Kidney capillary endothelial cell (primary cell): ENCODE measurements at places on chromosomes 7 and 10.

DNA sequence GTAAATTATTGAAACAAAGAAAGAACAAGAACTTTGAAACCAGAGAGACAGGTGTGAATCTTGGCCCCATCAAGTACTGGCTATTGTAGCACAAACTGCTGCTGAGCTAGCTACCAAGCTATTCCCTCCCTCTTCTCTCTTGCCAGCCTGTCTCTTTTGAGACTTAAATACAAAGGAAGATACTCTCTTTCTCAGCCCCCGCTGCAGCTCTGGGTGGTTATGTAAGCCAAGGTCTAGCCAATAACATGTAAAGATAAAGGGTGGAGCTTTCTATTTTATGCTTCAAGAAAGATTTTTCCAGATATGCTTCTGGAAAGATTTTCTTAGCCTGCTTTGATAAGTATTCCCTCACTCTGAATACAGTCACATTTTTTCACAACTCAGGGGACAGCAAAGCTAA lies 17.2 kb downstream of the BAZ1B start:
- DNase-seq, result no peak

- no peak for DNase-seq
Measured at GRCh38 chr7:25031007-25031406, 51.0 kb upstream of the OSBPL3 start.

GRCh38 chr7:96152706-96153105 lies 169.2 kb downstream of the SLC25A13 start:
- DNase-seq, result no peak

GRCh38 chr10:79405995-79406515 lies 39.4 kb downstream of the ZCCHC24 start:
- no peak for DNase-seq

GRCh38 chr7:139471740-139472353 lies 11.6 kb downstream of the KLRG2 start:
- DNase-seq, result no peak

- DNase-seq, result no peak
Measured at GRCh38 chr7:104933521-104933988, 80.5 kb upstream of the KMT2E start.

DNA sequence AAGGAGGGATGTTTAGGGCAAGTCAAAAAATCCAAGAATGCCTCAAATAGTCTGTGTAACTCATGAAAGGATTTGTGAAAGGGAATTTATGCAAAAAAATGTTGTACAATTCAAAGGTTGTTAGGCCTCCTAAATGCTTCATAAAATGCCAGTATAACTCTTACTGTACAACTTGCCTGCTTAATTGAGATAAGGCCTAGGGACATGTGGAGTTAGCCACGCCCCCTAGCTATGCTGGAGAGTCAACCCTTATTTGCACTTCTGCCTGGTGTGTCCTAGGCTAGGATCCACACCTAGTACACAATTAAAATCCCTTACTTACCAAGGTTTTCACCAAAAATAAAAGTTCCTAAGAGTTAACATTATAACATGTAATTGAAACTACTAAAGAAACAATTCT lies 77.2 kb downstream of the ZNF680 start:
- no peak for DNase-seq

DNA sequence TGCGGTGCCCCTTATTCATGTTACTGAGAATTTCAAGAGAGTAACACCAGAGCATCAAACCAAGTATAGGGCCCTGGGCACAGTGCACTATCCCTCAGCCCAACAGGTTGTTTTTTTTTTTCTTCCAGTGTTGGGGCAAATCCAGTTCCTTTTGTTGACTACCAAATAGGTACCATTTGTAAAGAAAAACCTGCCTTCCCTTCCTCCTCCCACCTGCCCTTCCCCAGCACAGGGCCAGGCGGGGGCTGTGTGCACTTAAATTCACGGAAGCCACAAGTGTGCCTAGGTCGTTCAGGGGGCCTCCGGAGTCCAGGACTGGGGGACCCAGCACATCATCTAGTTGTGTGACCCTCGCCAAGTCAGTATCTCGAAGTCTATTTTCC lies 595 bp upstream of the SFXN4 start:
- no peak for DNase-seq

DNA sequence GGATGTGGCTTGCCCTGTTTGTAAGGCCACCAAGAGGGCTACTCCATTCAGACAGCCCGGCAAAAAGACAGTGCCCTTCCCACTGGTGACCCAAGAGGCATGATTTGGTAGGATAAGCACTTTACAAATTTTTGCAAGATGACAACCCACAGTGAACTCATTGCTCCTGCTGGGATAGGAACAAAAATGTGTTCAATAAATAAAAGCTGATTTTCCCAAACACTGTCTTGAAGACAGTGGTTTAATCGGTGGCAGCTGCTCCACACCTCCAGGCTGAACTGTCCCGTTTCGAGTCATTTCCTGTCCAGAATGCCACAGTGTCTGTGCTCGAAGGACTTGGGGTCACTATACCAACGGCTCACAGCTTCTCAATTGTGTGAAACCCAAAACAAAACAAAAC lies 45.1 kb upstream of the NPTX2 start:
- peak; percentile 16 for DNase-seq

GRCh38 chr7:131619336-131620305 lies 63.2 kb upstream of the PODXL start:
- peak; percentile 60 for DNase-seq

- DNase-seq, result peak; percentile 12
Measured at GRCh38 chr10:84026821-84027257, 112.5 kb upstream of the GHITM start.

DNA sequence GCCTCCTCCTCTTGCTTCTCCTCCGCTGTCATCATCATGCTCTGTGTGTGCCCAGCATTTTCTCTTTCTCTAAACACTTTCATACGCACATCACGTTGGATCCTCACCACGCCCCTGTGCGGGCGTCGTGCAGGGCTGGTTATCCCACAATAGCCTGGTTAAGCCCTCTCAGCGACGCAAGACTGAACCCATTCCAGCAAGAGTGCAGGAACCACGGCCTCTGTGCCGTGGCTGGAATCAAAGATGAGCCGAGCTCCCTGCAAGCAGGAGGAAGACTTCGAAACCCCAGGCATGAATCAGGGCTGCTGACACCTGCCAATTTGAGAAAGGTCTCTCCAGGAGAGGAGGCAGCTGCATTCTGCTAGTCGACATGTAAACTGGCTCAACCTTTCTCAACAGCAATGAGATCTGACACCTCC lies 74.8 kb upstream of the FOXK1 start:
- no peak for DNase-seq

GRCh38 chr7:144011458-144012230 lies 11.5 kb downstream of the OR6B1 start:
- no peak for DNase-seq

GRCh38 chr7:132739271-132739955 lies 163.1 kb upstream of the PLXNA4 start:
- DNase-seq, result no peak

GRCh38 chr10:101000127-101000914 lies 713 bp downstream of the LZTS2 start:
- no peak for DNase-seq

DNA sequence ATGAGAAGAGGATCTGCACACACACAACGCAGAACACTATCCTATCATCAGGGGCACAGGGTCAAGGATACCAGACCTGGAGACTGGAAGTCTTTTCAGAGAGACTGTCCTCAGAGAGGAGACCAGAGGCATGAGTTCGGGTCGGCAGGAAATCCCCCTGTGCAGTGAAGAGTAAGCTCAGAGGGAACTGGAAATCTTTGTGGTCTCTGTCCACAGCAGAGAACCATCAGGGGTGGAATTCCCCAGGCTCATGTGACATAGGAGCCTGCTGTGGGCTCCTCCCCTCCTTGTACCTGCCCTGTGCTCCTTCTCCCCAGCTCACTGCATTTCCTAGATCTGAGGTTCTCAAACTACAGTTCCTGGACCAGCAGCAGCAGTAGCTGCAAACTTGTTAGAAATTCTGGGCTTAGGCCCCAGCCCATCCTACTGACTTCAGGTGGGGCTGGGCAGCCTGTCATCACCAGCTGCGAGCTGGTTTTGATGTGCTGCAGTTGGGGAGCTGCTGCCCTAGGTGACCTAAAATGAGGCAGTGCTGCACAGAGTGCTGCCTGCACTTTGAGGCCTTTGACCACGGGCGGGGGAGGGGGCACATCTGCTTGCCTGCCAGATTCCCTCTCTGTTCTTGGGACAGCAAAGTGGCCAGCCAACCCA lies 2.4 kb downstream of the ZMIZ2 start:
- DNase-seq, result no peak

DNA sequence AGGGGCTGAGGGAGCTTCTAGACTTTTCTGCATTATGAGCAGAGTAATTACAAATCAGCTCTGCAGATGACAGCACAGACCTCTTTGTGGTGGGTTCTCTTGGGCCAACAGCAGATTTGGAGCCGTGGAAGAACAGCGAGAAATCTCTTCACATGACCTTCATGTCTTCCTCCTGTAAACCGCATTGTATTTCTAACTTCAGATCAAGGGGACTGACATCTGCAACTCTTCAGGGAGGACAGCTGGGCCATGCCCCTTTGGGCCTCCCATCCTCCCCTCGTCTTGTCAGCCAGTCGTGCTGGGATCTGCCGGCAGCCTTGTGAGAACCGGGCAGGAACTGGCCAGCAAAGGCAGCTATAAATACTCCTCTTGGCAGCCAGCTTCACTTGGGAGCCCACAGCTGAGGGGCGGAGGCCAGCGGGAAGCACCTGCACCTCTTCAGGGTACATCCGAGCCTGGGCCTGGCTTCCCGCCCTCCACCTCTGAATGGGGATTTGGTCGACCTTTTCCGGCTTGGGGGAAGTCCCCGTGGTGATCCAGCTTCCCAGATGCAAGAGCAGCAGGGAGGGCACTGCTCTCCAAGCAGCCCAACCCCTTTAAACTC lies 54.7 kb downstream of the STEAP1B start:
- peak; percentile 77 for DNase-seq

DNA sequence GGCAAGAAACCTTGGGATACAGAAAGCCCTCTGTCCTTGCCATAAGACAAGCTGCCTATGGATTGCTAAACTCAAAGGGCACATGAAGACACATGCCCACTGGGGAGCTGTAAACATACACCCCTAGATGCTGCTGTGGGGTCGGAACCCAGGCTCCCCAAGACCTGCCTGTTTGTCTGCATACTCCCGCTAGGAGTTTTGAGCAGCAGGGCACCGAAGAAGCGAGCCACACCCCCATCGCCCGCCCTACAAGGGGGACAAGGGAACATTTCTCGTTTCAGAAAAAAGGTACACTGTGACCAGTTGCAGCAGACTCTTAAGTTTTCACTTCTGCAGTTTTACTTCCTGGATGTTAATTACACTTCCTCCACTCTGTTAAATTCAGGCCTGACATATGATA lies 680.2 kb upstream of the GHITM start:
- DNase-seq, result no peak

DNA sequence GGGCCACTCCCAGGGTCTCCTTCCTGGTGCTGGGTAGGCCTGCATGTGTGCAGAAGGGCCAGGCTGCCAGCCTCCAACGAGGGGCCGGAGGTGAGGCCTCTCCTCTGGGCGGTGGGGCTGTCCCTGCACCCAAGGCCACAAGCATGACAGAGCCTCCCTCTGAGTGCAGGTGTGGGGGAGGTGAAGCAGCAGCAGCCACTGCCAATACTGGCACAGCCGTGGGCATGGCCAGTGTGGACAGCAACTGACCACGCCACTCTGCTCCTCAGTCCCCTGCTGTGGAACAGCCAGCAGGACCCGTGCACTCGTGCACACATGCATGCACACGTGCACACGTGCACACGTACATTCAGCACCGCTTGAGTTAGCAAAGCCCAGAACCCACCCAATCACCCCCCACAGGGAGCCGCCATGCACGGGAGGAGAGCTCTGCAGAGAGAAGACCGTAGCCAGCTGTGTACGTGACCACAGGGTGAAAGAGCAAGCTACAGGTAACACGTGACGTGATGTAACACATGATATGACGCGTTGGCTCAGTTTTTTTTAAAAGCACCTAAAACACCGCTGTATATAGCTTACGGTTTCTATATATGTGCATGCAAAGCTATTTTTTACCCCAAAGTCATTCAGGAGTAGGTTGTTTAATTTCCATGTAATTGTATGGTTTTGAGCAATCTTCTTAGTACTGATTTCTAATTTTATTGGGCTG lies 23.1 kb downstream of the PAPOLB start:
- DNase-seq, result no peak

DNA sequence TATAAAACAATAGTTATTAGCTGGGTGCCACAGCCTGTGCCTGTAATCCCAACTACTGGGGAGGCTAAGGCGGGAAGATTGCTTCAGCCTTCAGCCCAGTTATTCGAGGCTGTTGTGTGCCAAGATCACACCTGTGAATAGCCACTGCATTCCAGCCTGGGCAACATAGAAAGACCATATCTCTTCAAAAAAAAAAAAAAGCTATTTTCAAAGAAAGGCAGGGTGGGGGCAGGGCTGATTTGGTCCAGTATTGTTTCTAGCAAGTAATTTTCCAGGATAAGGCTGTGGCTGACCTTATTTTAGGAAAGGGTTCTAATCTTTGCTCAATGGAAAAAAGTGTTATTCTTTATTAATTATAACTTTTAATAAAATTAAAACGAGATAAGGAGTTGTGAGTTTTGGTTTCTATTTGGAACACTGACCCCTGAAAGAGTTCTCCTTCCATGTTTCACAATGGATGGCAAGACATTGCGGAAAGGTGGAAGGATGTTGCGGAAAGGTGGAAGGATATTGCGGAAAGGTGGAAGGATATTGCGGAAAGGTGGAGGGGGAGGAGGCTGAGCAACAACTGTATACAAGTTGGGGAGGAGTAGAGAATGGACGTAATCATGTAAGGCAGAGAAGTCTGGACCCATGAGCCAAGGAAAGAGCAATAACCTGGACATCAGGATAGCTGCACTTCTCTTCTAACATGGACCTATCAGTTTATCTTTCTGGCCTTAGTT lies 1.5 kb upstream of the C1GALT1 start:
- no peak for DNase-seq

DNA sequence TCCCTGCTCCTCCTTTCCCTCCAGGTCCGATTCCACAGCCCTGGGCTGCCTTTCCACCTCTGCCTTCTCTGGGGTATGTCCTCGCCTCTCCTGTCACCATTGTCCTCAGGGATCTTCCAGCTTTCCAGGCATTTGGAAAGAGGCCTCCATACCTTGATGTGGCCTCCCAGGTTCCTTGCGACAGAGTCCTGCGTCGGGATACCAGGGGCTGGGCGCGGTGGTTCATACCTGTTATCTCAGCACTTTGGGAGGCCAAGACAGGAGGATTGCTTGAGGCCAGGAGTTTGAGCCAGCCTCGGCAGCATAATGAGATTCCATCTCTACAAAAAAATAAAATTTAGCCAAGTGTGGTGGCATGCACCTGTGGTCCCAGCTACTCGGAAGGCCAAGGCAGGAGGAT lies 171.1 kb downstream of the CUX1 start:
- no peak for DNase-seq

DNA sequence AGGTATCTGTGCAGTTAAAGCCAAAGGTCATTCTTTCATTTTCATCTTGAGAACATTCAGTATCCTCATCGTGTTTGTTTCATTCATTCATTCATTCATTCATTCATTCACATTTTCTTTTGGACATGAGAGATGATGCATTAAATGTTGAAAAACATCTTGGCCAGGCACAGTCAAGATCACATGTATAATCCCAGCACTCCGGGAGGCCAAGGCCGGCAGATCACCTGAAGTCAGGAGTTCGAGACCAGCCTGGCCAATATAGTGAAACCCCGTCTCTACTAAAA lies 34.3 kb downstream of the APBB1IP start:
- DNase-seq, result no peak
